ENCODE measurements at places on chromosomes 2 and 18.
A peak's percentile ranks its signal among the peaks of the same experiment; 100 is the strongest.

DNA sequence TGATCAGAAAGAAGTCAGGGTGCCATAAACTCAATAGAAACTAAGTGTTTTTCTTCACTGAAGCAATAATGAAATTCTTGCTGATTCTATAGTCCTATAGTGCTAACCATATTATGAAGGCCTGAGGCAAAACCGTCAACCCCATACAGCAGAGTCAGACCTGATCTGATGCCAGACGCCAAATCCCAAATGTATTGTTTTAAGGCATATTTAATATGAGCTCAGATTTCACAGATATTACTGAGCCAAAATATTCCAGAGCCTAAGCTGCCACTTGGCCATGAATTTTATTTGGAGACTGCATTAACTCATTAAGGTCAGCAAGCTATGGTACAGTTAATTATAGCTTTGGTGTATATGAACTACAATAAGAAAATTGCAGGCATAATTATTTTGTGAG, 53.4 kb downstream of the SCN1A start:
- no peak for DNase-seq

DNA sequence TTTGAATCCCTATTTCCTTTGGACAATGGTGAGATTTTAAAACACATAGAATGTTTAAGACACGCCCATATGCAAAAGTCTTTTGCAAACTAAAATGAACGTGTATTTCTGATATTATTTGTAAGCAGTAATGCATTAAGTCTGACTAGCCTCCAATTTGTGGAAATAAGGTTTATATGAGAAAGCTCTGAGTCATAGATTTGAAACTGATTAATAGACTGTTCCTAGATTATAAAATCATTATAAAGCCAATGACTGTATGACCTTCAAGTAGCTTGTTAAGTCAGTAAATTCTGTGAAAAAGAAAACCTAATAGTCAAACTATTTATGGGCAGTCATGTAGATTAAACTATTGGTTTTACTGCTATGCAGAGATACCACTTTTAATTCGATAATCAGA, 12.8 kb upstream of the EFEMP1 start:
- DNase-seq = no peak

GRCh38 chr18:45619826-45620201, 4.5 kb downstream of the SLC14A2 start:
- DNase-seq = no peak

DNA sequence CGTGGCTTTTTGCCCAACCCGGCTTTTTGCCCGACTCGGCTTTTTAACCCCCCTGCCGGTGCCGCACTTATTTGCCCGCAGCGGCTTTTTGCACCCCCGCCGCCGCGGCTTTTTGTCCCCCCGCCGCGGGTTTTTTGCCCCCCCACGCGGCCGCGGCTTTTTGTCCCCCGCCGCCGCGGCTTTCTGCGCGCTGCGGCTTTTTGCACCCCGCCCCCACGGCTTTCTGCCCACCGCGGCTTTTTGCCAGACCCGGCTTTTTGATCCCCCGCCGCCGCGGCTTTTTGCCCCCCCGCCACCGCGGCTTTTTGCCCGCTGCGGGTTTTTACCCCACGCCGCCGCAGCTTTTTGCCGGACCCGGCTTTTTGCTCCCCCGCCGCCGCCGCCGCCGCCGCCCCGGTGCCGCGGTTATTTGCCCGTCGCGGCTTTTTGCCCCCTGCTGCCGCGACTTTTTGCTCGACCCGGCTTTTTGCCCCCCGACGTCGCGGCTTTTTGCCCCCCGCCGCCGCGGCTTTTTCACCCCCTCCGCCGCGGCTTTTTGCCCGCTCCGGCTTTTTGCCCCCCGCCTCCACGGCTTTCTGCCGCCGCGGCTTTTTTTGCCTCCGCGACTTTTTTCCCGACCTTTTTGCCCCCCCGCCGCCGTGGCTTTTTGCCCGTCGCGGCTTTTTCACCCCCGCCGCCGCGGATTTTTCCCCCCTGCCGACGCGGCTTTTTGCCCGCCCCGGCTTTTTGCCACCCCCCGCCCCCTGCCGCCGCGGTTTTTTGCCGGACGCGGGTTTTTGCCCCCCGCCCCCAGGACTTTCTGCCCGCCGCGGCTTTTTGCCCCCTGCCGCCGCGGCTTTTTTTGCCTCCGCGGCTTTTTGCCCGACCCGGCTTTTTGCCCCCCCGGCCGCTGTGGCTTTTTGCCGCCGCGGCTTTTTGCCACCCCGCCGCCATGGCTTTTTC, 2786.5 kb downstream of the RPIA start:
- DNase-seq = no peak

GRCh38 chr2:65438137-65438899, 5.9 kb upstream of the SPRED2 start:
- no peak for DNase-seq

DNA sequence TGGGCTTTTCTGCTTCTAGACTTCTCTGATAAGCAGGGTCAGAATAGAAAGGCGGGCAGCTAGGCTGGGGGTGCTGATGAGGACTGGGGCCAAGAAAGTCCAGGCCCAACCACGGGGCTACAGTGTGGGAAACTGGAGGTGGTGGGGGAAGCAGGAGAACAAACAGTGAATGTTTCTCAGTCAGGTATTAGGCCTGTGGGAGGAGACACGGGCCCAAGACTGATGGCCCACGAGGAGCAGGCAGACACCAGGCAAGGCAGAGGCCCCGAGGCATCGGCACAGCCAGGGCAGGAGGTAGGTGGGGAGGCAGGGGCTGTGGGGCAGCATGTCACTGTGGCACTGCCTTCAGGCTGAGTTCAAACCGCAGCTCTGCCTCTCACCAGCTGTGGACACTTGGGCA, 40.7 kb downstream of the KCNIP3 start:
- DNase-seq = no peak

DNA sequence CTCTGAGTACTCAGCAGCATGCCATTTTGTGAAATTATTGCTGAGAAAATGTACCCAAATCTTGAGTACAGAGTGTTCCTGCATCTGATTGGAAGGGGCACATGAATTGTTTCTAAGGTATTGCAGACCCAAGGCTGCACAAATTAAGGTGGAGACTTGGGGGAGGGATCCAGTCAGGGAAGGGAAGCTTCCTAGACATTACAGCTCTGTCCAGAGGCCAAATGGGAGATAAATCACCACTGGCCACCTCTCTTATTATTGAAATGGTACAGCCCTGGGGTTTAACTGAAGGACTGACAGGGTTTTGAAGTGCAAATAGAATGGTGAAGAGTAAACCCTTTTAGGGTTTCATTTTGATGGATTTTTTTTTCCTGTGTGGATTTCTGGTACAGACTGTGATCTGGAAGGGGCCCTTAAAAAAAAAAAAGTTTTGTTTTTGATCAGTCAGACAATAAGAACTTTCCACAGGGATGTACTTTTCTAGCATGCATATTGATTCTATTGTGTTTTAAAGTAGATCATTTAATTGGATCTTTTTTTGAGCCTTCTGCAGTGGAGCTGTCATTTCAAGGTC, 119.4 kb downstream of the GREB1L start:
- DNase-seq = no peak

GRCh38 chr2:158575051-158575635, 118.4 kb downstream of the PKP4 start:
- DNase-seq = no peak

- peak; percentile 50 for DNase-seq
Observed at GRCh38 chr18:73842795-73843394, 304.7 kb downstream of the FBXO15 start.

DNA sequence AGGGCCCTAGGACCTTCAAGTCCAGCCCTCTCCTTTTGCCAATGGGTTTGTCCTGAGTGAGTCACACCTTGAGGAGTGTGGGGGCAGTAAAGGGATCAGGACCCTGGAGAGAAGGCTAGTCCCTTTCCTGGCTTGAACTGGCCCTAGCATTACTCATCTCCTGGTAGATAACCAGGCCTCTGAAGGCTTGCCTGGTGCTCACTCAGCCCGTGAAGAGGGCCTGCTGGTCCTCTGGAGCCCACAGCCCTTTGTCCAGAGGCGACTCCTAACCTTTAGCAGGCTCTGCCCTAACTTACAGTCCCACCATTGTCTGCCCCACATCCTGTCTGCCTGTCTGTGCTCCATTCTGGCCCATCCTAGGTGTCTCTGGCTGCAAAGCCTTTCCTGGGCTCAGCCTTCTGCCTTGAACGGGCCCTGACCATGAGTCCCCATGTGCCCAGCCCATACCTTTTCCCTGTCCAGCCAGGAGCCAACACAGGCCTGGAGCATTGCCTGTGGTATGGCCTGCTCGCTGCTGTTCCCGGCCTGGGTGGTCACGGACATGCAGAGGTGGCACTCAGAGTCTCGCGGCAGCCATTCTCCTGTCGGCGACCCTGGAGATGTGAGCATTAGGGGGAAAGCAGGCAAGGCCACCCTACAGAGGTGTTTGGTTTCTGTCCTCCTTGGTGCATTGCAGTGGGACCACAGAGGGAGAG, 5.0 kb downstream of the SFTPB start:
- DNase-seq = peak; percentile 95

- no peak for DNase-seq
Observed at GRCh38 chr18:46289463-46289862, 185.3 kb downstream of the HAUS1 start.

All from ACHN (cell line).